ENCODE measurements at places on chromosomes 7 and 10. TPM values are rescaled to one million over a fixed set of nuclear protein-coding genes. Genes with fewer than 3 reads are reported as not detected.

The RBM20 gene
- polyA plus RNA-seq = 0.04 TPM

DNA sequence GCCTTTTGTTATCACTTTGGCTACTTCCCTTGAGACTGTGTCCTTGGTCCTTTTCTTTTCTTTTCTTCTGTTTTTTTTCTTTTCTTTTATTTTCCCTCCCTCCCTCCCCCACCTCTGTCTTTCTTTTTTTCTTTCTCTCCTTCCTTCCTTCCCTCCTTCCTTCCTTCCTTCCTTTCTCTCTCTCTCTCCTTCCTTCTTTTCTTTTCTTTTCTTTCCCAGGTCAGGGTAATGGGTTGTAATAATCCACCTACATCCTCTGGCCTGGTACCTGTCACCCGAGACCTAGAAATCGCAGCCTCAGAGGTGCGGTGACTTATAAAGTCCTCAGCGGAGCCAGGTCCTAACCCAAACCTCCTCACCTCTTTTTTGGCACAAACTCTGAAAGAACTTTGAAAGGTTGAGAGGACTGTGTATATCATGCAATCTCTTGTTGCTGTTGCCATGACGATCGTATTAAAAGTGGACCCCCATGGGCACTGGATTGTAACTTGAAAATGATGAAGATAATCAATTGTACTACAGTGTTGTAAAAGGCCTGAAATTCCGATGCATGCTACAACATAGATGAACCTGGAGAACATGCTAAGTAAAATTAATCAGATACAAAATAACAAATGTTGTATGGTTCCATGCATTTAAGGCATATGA, 140.7 kb upstream of the AGK start:
- H3K27me3 ChIP-seq = no peaks in the 10 kb centered on the region
- DNase-seq = no peak
- no peak overlapping the region for H3K4me3 ChIP-seq
- no peaks in the 10 kb centered on the region for H3K4me1 ChIP-seq

The CALCR gene
- polyA plus RNA-seq = not detected

The PNLIPRP2 gene
- not detected for polyA plus RNA-seq

The TRPV6 gene
- polyA plus RNA-seq = not detected

The SORCS1 gene
- polyA plus RNA-seq = not detected

DNA sequence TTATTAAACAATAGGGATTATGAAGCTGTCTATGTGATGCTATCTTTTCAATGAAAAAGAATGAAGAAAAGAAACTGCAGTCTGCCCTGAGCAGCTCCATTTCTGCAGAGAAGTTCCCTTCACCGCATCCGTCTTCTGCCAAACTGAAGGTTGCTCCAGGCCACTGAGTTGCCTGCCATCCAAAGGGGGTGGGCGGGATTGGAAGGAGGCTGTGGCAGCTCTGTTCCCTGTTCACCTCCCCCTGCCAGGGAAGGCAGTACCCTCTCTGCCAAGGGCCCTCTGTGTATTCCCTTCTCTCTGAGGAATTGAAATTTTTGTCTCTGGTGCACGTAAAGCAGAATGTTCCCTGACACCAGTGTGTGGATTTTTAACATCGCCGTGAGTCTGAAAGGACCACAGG, 243.1 kb upstream of the GHITM start:
- no peaks in the 10 kb centered on the region for H3K27me3 ChIP-seq
- no peaks in the 10 kb centered on the region for H3K4me1 ChIP-seq
- DNase-seq = no peak
- no peak overlapping the region for H3K27ac ChIP-seq

GRCh38 chr10:127243490-127244272, 47.3 kb upstream of the INSYN2A start:
- H3K4me3 ChIP-seq = no peak overlapping the region
- peak; percentile 58 for DNase-seq
- H3K36me3 ChIP-seq = peaks cover 2% of the 10 kb centered on the region
- no peak overlapping the region for H3K27ac ChIP-seq

DNA sequence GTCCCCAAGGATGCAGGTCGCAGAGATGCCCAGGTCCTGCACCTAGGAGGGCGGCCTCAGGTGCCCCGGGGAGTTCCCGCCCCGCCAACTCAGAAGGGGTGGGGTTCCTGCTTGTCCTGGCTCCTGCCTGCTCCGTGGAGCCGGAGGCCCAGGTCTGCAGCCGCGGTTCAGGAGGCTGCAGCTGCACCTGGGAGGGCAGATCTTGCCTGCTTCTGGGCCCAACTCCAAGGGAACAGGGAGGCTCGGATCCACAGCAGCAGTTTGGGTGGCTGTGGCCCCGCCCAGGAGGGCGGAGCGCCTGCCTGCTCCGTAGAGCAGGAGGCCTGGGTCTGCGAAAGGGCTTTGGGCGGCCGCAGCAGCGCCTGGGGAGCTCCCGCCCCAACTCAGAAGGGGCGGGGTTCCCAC, 108.2 kb upstream of the EGR2 start:
- H3K27me3 ChIP-seq = no peaks in the 10 kb centered on the region
- no peak overlapping the region for H3K4me3 ChIP-seq
- no peaks in the 10 kb centered on the region for H3K36me3 ChIP-seq
- no peak overlapping the region for H3K27ac ChIP-seq
- no peak for DNase-seq

GRCh38 chr7:157009778-157010587, 480 bp downstream of the MNX1 start:
- no peak for DNase-seq
- H3K4me1 ChIP-seq = no peaks in the 10 kb centered on the region
- H3K27ac ChIP-seq = no peak overlapping the region
- H3K27me3 ChIP-seq = peaks cover 96% of the 10 kb centered on the region
- peak overlapping the region; percentile 2 for H3K4me3 ChIP-seq

GRCh38 chr7:158975526-158976467, 119.4 kb downstream of the DYNC2I1 start:
- H3K27me3 ChIP-seq = no peaks in the 10 kb centered on the region
- no peaks in the 10 kb centered on the region for H3K36me3 ChIP-seq

DNA sequence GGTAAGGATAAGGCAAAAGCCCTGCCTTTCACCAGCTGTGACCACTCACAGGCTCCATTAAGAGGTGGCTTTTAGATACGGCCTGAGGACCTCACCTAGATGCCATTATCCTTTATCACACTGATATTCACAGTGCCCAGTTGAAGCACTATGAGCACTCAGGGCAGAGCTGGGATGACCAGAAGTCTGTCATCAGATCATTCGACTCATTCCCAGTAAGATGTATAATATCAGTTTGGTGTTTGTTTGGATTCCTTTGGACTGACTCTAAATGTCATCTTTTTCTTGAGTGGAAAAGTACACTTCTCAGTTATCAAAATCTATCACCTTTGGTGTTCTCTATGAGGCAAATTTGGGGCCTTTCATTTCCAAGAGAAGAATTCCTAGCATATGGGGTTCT, 18.7 kb downstream of the CCDC136 start:
- H3K27me3 ChIP-seq = peaks cover 5% of the 10 kb centered on the region
- DNase-seq = no peak
- H3K4me3 ChIP-seq = no peak overlapping the region
- no peaks in the 10 kb centered on the region for H3K4me1 ChIP-seq

GRCh38 chr7:157255201-157255606, 81.6 kb upstream of the DNAJB6 start:
- peaks cover 22% of the 10 kb centered on the region for H3K36me3 ChIP-seq
- no peaks in the 10 kb centered on the region for H3K27me3 ChIP-seq
- no peak overlapping the region for H3K27ac ChIP-seq
- peaks cover 14% of the 10 kb centered on the region for H3K4me1 ChIP-seq
- DNase-seq = peak; percentile 55
- H3K4me3 ChIP-seq = no peak overlapping the region

The NXPH1 gene
- not detected for polyA plus RNA-seq

The SRRM3 gene
- polyA plus RNA-seq = 4.4 TPM

The DOCK1 gene
- polyA plus RNA-seq = 15.6 TPM

The DENND2A gene
- not detected for polyA plus RNA-seq

- no peak overlapping the region for H3K4me3 ChIP-seq
- no peaks in the 10 kb centered on the region for H3K27me3 ChIP-seq
- no peaks in the 10 kb centered on the region for H3K36me3 ChIP-seq
- H3K27ac ChIP-seq = no peak overlapping the region
These were observed 145.5 kb upstream of the AGR3 start for GRCh38 chr7:17027143-17027788.

- no peaks in the 10 kb centered on the region for H3K27me3 ChIP-seq
- H3K36me3 ChIP-seq = peaks cover 3% of the 10 kb centered on the region
- DNase-seq = no peak
- peaks cover 10% of the 10 kb centered on the region for H3K4me1 ChIP-seq
These were observed 30.4 kb downstream of the FOXK1 start for GRCh38 chr7:4712281-4713182.

DNA sequence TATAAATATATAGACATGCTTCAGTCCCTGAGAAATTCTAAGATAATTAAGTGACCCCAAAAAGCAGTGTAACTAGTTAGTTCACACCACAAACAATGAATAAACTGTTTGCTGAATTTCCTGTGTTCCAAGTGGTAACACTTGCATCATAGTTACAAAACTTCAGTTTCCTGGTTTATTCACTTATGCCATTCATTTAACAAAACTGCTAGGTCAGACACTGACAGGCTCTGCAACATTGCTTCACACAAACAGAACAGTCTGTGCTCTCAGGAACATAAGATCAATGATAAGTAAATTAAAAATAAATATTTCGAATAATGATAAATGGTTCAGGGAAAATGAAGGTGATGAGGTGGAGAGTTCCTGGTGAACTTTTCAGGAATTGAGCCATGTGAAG, 133.3 kb upstream of the NAMPT start:
- H3K4me1 ChIP-seq = peaks cover 9% of the 10 kb centered on the region
- H3K27ac ChIP-seq = no peak overlapping the region
- H3K27me3 ChIP-seq = no peaks in the 10 kb centered on the region
- H3K36me3 ChIP-seq = no peaks in the 10 kb centered on the region
- peak; percentile 54 for DNase-seq

DNA sequence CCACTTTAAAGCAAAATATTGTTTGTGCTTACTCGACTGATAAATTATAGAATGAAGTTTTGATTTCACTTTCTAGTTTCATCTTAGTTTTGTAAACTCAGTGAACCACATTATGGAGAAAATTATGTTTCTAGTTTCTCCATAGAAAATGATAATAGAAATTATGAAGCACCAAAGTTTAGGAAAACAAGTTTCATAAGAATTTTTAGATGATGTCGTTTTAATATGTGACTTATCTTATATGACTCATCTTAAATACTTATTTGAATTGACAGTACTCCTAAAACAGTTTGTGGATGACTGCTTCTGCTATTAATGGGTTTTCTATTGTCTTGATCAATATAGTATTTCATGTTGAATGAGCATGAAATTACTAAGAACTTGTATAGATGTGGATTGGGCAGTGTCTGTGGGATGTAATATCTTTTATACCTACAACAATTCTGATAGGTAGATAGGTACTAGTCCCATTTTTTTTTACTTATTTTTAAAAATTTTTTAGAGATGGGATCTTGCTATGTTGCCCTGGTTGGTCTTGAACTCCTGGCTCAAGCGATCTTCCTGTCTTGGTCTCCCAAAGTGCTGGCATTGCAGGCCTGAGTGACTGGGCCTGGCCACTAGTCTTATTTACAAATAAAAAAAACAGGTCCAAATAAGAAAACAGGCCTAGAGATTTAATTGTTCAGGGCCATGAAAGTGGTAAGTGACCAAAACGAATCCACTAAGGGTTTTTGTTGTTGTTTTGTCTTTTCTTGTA, 3.7 kb downstream of the HBP1 start:
- no peaks in the 10 kb centered on the region for H3K36me3 ChIP-seq
- H3K4me1 ChIP-seq = peaks cover 6% of the 10 kb centered on the region
- no peaks in the 10 kb centered on the region for H3K27me3 ChIP-seq
- DNase-seq = no peak
- H3K4me3 ChIP-seq = no peak overlapping the region

DNA sequence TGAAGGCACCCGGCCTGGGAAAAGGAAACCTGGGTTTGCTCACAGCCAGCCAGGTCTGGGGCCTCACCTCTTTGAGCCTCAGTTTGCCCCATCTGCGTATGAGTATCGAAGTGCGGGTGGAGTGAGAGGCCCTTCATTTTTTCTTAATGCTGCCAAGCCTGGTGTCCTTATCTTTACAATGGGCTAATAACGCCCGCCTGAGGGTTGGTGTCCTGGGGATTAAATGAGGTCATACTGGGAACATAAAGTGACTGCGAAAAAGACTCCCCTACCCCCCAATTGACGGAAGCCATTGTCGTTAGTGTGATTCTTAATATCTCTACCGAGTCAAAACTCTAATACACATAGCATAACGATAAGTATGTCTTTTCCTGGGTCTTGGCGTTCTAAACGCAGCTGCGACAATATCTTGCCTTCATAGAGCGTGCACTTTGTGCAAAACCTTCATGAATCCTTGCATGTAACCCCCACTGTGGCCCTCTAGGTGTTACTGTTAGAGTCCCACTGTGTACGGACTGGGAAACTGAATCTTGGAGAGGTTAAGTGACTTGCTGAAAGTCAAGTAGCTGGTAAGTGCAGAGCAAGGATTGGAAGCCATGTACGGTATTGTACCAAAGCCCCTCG, 11.4 kb upstream of the GRB10 start:
- no peak for DNase-seq
- peak overlapping the region; percentile 67 for H3K27ac ChIP-seq
- no peaks in the 10 kb centered on the region for H3K27me3 ChIP-seq
- H3K4me3 ChIP-seq = peak overlapping the region; percentile 43

- peak; percentile 80 for DNase-seq
- no peak overlapping the region for H3K27ac ChIP-seq
- peaks cover 3% of the 10 kb centered on the region for H3K4me1 ChIP-seq
- H3K36me3 ChIP-seq = no peaks in the 10 kb centered on the region
- H3K4me3 ChIP-seq = no peak overlapping the region
- H3K27me3 ChIP-seq = peaks cover 4% of the 10 kb centered on the region
These were observed 1.7 kb upstream of the CTNNA3 start for GRCh38 chr10:67697724-67698131.

DNA sequence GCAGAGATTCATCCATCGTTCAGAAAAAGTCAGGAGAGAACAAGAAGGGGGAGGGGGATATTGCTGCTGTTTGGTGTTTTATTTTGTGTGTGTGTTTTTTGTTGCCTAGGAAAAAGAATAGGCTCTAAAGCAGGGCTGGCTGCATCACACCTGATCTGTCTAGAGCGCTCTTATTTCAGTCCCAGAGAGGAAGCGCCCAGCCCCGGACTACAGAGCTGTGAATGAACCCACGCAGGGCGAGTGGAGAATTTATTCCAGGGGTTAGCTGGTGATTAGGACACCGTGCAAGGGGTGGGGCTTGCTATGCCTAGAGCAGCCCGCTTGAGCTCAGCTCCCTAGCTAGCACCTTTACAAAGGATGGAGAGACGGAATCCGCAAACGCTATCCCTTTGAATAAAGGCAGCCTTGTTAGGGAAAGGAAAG, 621 bp upstream of the FAM13C start:
- H3K27ac ChIP-seq = no peak overlapping the region
- H3K4me1 ChIP-seq = no peaks in the 10 kb centered on the region
- DNase-seq = peak; percentile 14

GRCh38 chr7:82286096-82286797, 157.3 kb downstream of the CACNA2D1 start:
- no peaks in the 10 kb centered on the region for H3K36me3 ChIP-seq
- no peaks in the 10 kb centered on the region for H3K27me3 ChIP-seq
- no peak overlapping the region for H3K27ac ChIP-seq
- no peak overlapping the region for H3K4me3 ChIP-seq
- H3K4me1 ChIP-seq = peaks cover 5% of the 10 kb centered on the region
- peak; percentile 26 for DNase-seq

Data from endothelial cell of umbilical vein (primary cell).